ENCODE measurements at places on chromosomes 16 and 17.

GRCh38 chr17:5282642-5283217, 646 bp downstream of the RABEP1 start:
- no peaks in the 10 kb centered on the region for H3K36me3 ChIP-seq
- no peak overlapping the region for H3K27ac ChIP-seq
- peaks cover 3% of the 10 kb centered on the region for H3K4me1 ChIP-seq
- no peaks in the 10 kb centered on the region for H3K27me3 ChIP-seq
- H3K4me3 ChIP-seq = peak overlapping the region; percentile 92
- peak; percentile 52 for ATAC-seq

- peaks cover 63% of the 10 kb centered on the region for H3K4me1 ChIP-seq
- peaks cover 39% of the 10 kb centered on the region for H3K36me3 ChIP-seq
- H3K4me3 ChIP-seq = peak overlapping the region; percentile 53
- H3K27ac ChIP-seq = no peak overlapping the region
- ATAC-seq = peak; percentile 37
- H3K27me3 ChIP-seq = peaks cover 86% of the 10 kb centered on the region
Observed at GRCh38 chr17:64781014-64781756, 119.1 kb upstream of the SMURF2 start.

GRCh38 chr17:40371261-40371929, 6.9 kb upstream of the GJD3 start:
- H3K4me1 ChIP-seq = no peaks in the 10 kb centered on the region
- H3K27ac ChIP-seq = no peak overlapping the region
- H3K4me3 ChIP-seq = no peak overlapping the region
- no peak for ATAC-seq

DNA sequence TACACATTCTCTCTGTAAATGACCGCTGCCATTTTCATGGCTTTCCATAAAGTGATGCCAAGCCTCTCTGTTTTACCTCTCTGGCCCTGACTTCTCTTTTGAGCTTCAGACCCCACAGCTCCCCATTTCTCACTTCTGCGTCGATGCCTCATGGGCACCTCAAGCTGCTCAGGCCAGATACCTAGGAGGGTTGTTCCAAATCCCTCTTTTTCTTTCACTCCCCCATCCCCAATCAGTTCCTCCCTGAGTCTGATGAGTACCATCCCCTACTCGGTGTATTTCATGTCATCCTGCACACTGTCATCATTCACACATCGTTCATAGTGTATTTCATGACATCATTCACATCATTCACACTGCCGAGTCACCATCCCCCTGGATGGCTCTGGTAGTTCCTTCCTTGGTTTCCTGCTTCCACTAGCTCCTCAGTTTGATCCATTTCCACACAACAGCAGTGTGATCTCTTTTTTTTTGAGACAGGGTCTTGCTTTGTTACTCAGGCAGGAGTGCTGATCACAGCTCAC, 43.1 kb downstream of the NTN1 start:
- peaks cover 21% of the 10 kb centered on the region for H3K4me1 ChIP-seq
- H3K36me3 ChIP-seq = no peaks in the 10 kb centered on the region
- no peak overlapping the region for H3K4me3 ChIP-seq

DNA sequence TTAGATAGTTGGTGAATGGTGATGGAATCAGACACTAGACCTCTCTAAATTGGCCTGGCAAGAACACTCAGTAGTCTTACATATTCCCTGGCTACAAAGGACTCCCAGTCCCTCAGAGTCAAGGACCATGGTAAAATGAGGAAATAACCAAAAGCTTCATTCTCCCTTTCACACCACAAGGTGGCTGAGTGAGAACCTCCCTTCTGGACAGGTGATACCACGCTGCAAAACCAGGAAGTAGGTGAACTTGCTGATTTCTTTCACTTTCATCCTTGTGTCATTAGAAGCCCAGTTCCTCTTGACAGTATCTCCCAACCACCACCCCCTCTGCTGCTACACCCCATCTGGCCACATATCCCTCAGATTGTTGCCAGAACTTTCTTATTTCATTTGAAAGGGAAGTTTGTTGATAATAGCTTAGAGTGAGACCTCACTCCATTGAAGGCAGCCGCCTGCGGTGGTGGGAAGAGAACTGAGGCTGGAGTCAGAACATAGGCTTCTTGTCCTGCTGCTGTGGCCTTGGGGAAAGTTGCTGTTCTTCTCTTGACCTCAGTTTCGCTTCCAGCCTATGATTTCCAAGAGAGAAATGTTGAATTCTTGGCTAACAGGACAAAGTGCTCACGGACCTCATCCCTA, 290.6 kb upstream of the CCL2 start:
- no peaks in the 10 kb centered on the region for H3K36me3 ChIP-seq
- no peak overlapping the region for H3K27ac ChIP-seq
- no peak overlapping the region for H3K4me3 ChIP-seq
- no peaks in the 10 kb centered on the region for H3K4me1 ChIP-seq

DNA sequence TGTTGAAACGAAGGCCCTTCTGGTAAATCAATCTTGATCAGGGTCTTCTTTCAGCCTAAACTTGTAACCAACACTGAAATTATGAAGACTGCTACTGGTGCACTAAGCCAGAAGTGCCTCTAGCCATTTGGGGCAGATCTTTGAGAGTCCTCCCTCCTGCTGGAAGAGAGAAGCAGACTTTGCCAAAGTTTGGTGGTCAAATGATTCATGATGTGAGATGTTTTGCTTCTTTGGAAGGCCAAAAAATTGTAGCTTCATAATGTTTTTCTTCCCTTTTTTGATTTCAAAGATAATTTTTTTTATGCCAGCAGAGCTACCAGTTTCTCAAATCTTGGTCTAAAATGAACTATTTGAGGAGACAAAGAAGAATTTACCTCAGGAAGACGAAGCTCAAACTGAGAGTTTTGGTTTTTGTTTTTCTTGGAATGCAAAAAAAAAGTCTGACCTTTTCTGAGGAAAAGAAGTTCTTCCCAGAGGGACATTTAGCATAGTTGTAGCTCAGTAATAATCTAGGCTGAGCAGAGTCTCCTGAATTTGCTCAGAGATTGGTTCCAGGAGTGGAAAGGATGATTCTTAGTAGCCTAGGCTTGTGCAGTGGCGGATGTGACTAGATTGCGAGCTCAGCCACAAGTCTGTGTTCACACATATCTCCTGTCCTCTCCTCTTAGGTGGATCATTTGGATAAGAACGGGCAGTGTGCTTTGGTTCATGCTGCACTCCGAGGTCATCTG, 50.9 kb downstream of the CYB561 start:
- ATAC-seq = no peak
- no peak overlapping the region for H3K27ac ChIP-seq
- no peak overlapping the region for H3K4me3 ChIP-seq
- H3K27me3 ChIP-seq = no peaks in the 10 kb centered on the region
- H3K4me1 ChIP-seq = no peaks in the 10 kb centered on the region

- no peak overlapping the region for H3K27ac ChIP-seq
- H3K36me3 ChIP-seq = no peaks in the 10 kb centered on the region
- H3K4me1 ChIP-seq = peaks cover 4% of the 10 kb centered on the region
- ATAC-seq = no peak
Observed at GRCh38 chr16:65698791-65699321, 577.0 kb upstream of the CDH11 start.

- ATAC-seq = no peak
- H3K36me3 ChIP-seq = peaks cover 45% of the 10 kb centered on the region
- H3K4me3 ChIP-seq = no peak overlapping the region
- H3K27me3 ChIP-seq = peaks cover 4% of the 10 kb centered on the region
- H3K27ac ChIP-seq = no peak overlapping the region
- H3K4me1 ChIP-seq = peaks cover 9% of the 10 kb centered on the region
Observed at GRCh38 chr17:60039847-60040442, 38.8 kb downstream of the HEATR6 start.

GRCh38 chr16:78993346-78993745, 607.2 kb downstream of the MAF start:
- H3K27me3 ChIP-seq = no peaks in the 10 kb centered on the region
- H3K4me1 ChIP-seq = no peaks in the 10 kb centered on the region
- no peak for ATAC-seq

DNA sequence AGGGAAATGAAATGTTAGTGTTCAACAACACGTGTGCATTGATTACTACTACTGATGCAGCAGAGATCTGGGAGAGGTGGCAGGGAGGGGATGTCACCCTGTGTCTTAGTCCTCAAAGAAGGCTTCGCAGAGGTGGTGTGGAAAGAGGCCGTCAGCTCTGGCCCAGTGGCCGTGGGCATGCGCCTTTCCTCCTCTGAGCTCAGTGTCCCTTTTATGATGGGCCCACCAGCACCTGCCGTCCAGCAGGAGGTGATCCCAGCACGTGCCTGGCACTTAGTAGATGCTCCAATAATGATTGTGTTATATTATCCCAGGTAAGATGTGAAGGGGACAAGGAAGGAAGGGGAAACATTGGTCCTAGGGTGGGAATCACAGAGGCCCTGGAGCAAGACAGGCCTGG, 106.2 kb downstream of the CLEC16A start:
- H3K27ac ChIP-seq = no peak overlapping the region
- H3K27me3 ChIP-seq = no peaks in the 10 kb centered on the region
- no peak for ATAC-seq
- no peaks in the 10 kb centered on the region for H3K4me1 ChIP-seq
- H3K4me3 ChIP-seq = no peak overlapping the region
- no peaks in the 10 kb centered on the region for H3K36me3 ChIP-seq

- H3K27ac ChIP-seq = no peak overlapping the region
- H3K4me1 ChIP-seq = peaks cover 17% of the 10 kb centered on the region
- no peaks in the 10 kb centered on the region for H3K36me3 ChIP-seq
Observed at GRCh38 chr17:31533546-31534155, 142.2 kb downstream of the RAB11FIP4 start.

DNA sequence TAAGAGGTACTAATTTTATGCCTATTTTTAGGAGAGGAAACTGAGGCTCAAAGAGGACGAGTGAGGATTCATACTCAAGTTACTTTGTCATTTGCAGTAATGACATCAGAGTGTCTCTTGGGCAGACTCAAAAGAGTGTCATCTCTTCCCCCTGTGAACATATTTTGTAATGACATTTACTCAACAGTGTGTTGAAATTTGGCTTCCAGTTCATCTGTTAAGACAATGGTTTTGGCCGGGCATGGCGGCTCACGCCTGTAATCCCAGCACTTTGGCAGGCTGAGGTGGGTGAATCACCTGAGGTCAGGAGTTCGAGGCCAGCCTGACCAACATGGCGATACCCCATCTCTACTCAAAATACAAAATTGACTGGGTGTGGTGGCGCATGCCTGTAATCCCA, 28.9 kb downstream of the WFDC1 start:
- no peaks in the 10 kb centered on the region for H3K4me1 ChIP-seq
- no peaks in the 10 kb centered on the region for H3K36me3 ChIP-seq

GRCh38 chr17:65531256-65532100, 30.0 kb downstream of the AXIN2 start:
- H3K36me3 ChIP-seq = peaks cover 76% of the 10 kb centered on the region

DNA sequence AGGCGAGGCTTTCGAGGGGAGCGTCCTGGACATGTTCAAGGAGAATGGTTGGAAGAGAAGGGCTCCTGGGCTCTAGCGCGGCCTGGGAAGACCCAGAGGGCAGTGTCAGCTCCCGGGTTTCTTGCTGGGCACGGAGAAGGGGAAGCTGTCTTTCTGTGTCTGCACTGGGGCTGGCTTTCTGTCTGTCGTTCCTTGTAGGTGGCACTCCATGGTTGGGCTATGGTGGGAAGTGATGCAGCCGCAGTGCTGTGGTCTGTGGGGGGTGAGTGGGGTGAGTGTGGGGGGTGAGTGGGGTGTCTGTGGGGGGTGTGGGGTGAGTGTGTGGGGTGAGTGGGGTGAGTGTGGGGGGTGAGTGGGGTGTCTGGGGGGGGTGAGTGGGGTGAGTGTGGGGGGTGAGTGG, 13.7 kb downstream of the RNF213 start:
- no peak overlapping the region for H3K27ac ChIP-seq
- H3K36me3 ChIP-seq = peaks cover 49% of the 10 kb centered on the region
- H3K27me3 ChIP-seq = no peaks in the 10 kb centered on the region
- no peaks in the 10 kb centered on the region for H3K4me1 ChIP-seq

- no peak for ATAC-seq
- peaks cover 6% of the 10 kb centered on the region for H3K4me1 ChIP-seq
- no peak overlapping the region for H3K27ac ChIP-seq
- H3K4me3 ChIP-seq = no peak overlapping the region
- peaks cover 60% of the 10 kb centered on the region for H3K27me3 ChIP-seq
Observed at GRCh38 chr17:31397256-31397939, 5.9 kb downstream of the RAB11FIP4 start.

GRCh38 chr17:28087743-28088142, 45.3 kb downstream of the NLK start:
- ATAC-seq = no peak
- no peaks in the 10 kb centered on the region for H3K27me3 ChIP-seq
- no peak overlapping the region for H3K27ac ChIP-seq
- no peak overlapping the region for H3K4me3 ChIP-seq
- no peaks in the 10 kb centered on the region for H3K4me1 ChIP-seq
- no peaks in the 10 kb centered on the region for H3K36me3 ChIP-seq

GRCh38 chr16:8519179-8519578, 71.1 kb downstream of the TMEM114 start:
- ATAC-seq = no peak
- no peaks in the 10 kb centered on the region for H3K36me3 ChIP-seq
- no peak overlapping the region for H3K4me3 ChIP-seq
- H3K27me3 ChIP-seq = peaks cover 22% of the 10 kb centered on the region
- no peak overlapping the region for H3K27ac ChIP-seq
- no peaks in the 10 kb centered on the region for H3K4me1 ChIP-seq

- ATAC-seq = no peak
- no peak overlapping the region for H3K4me3 ChIP-seq
- no peaks in the 10 kb centered on the region for H3K27me3 ChIP-seq
- H3K36me3 ChIP-seq = peaks cover 57% of the 10 kb centered on the region
- no peak overlapping the region for H3K27ac ChIP-seq
Observed at GRCh38 chr16:89723279-89724250, 2.2 kb downstream of the ZNF276 start.

GRCh38 chr17:82983510-82984248, 95.7 kb upstream of the METRNL start:
- no peak for ATAC-seq
- no peak overlapping the region for H3K4me3 ChIP-seq
- no peaks in the 10 kb centered on the region for H3K36me3 ChIP-seq
- H3K4me1 ChIP-seq = no peaks in the 10 kb centered on the region
- no peaks in the 10 kb centered on the region for H3K27me3 ChIP-seq

DNA sequence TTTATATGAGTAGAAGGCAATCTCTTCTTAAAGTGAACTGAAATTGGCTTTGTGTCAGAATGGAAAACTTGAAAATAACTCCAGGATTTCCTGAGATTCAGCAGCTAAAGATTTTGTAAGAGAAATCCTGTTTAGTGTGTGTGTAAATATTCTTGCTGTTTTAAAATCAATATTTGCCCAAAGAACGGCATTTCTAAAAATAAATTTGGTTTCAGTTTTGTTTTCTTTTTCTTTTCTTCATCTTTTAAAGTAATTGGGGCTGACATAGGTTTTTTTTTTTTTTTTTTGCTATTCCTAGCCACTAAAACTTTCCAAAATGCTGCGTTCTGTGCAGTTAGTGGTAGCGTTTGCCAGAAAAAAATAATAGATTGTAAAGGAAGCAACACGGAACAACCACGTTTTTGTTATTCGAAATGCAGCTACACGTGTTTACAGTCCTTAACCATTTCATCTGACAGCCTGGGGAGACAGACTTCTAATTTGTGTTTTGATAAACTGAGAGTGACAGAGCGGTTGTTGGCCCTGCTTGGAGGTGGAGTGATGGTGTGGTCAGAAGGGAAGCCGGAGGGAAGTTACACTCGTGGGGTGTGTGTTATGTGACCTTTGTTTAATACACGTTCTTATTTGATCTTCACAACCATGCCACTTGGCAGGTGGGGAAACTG, 21.6 kb upstream of the SMPD3 start:
- H3K27me3 ChIP-seq = no peaks in the 10 kb centered on the region
- H3K4me3 ChIP-seq = no peak overlapping the region
- H3K4me1 ChIP-seq = peaks cover 23% of the 10 kb centered on the region
- H3K36me3 ChIP-seq = no peaks in the 10 kb centered on the region
- peak; percentile 27 for ATAC-seq
